ENCODE measurements at places on chromosomes 7 and 10. TPM values are rescaled to one million over a fixed set of nuclear protein-coding genes. Genes with fewer than 3 reads are reported as not detected.

GRCh38 chr7:32336726-32337125 is 153.5 kb downstream of the LSM5 start:
- DNase-seq: peak; percentile 26

DNA sequence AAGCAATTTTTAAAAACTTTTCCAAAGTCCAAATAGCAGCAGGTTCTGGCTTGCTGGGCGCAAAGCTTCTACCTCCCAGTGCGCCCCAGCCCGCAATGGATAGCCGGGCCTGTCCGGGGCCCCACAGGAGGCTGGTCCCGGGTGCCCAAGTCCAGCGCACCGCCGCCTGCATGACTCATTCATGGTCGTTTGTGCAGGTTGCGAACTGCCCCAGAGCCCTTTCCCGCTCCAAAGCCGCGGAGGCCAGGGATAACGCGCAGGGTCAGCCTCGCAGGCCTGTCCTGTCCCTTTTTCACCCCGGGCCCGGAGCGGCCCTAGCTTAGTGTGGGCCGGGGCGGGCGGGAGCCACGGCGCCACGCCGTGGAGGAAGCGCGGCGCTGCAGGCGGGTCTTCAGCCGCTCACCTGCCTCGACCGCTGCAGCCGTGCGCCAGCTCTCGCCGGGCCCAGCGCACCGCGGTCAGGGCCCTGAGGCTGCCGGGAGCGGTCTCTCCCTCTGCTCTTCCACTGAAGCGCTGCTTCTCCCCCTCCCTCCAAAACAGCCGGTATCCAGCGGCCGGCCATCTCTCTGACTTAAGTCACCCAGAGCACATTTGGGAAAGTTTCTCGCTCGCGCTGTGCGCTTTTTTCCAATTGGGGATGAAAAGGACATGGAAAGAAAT is 1.7 kb upstream of the EGR2 start:
- DNase-seq: peak; percentile 100

DNA sequence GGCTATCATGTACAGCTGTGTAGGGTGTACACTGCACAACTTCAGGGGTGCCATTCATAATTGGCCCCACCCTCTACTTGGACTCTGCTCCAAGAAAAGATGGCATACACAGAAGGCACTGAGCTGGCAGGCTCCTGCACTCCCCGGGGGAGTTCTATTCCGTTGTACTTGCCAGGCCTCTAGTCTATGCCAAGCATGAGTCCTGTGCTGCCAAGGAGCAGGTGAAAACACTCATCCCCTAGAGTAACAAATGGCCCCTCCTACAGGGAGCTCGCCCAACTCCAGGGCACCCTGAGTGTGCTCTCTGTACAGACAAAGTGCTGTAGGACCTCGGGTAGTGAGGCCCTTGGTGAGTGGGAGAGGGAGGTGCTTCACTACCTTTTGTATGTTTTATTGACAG is 127.2 kb downstream of the SLIT1 start:
- no peak for DNase-seq

DNA sequence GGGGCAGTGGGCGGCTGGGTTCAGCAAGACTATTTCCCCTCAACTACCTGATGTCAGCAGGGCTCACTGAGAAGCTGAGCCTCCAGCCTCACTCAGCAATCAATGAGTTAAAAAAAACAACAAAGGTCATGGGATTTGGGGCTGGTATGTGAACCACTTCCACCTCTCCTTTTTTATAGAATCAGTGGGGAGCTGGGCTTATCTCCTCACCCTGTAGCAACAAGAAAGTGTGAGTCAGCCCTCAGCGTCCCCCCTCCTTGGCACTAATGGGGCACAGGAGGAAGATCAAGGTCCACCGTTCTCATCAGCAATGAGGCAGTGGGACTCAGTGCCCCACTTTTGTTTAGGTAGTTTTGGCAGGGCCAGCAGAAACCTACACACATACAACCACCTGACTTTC is 823.5 kb upstream of the POM121L12 start:
- DNase-seq: no peak

DNA sequence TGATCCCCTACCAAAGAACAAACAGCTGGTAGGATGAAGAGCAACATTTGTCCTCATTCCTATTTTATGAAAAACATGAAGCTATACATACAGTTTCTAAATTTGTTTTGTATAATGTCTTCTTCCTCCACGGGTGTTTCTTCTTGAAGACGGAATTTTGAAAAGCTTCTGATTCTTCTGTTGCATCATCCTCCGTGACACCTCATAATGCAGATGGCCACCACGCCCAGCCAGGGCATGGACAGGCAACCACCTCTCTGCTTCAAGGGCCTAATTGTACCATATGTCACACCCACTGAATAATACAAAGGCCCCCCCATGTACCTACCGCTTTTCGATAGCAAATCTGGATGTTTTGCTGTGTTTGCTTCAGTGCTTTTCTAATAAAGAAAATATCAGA is at the start of gene SUN3:
TSS of gene SUN3 (minus strand) at position 170 of the 400 bp plus-strand sequence. CDS start at position 1, 169 bp downstream.
- no peak for DNase-seq

DNA sequence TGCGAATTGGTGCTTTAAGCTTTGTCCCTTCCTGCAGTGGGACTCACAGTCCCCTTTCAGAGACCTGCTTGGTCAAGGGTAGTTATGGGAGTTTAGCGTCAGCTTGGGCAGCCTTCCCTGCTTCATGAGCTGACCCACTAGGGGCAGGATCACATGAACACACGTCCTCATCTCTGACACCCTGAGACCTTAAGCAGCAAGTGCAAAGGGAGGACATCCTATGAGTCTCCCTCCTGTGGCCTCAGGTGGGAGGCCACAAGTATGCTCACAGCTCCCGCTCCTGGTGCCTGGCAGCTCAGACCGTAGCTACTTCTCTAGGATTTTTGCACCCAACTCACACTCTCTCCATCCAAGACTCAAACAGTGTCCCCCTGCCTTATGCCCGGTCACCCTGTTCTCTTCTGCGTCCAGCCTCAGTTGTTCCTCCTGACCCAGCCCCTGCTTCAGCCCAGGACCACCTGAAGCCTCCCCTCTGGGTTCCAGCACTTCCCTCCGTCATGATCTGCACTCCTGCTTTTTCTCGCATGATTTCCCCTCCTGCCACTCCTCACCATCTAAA is 136.6 kb upstream of the FAM20C start:
- no peak for DNase-seq

- DNase-seq: peak; percentile 92
Observed at GRCh38 chr7:128236924-128237586, 4.0 kb upstream of the LEP start.

DNA sequence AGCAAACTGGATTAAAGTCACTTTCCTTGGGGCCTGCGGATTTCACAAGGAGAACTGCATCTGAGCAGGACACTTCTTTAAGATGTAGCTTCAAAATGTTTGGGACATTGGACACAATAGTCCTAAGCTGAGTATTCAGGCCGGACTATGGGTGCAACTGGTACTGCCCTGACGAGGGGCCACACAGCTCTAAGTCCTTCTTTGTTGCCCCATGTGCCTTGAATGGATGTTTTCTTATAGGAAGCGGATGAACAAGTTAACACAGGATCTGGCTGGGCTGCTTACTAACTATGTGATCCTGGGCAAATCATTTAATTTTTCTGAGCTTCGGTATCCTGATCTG is 147.8 kb upstream of the KLF14 start:
- no peak for DNase-seq

- DNase-seq: no peak
Observed at GRCh38 chr10:80463868-80464267, 9.8 kb downstream of the TSPAN14 start.

DNA sequence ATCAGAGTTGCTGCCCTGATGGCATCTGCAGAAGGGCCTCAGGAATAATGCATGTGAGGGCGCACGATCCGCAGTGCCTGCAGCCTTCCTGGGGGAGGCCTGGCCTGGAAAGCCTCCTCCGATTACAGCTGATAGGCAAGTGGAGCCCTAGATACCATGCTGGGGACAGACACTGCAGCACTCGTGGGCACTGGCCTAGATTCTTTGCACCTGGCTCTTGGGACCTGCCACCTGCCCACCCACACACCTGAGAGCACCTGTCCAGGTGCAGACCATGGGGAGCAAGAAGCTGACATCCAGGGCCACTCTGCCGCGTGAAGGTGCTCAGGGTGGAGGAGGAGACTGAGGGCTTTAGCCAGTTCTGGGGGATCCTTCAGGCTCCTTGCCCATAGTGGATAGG is 14.8 kb downstream of the YKT6 start:
- DNase-seq: no peak

DNA sequence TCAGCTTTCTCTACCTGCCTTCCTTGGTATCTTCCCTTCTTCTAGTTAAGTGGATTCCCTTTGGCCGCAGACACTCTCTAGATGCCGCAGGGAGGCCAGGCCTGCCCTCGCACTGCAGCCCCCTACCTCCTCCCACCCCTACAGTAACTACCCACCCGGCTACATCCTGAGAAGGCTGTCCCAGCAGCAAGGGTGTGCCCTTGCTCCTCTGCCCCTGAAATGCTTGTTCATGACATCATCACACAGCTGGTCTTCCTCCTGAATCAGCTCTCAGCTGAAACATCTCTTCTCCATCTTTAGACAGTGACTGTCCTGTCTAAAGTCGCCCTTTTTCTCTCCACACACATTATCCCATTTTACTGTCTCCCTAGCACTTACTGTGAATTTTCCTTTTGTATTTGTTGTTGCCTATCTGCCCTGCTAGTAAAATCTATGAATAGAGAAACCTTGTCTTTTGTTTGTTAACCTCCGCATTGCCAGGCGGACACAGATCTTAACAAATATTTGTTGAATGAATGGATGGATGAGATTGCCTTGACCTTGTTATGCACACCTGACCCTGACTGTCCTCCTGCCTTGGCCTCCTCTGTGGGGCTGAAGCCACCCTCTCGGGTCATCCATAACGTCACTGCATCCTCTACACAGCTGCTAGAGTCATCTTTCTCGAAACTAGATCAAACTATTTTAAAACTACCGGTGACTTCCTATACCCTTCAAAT is 108.9 kb upstream of the GATA3 start:
- DNase-seq: peak; percentile 37

GRCh38 chr7:121012170-121012874 is 23.8 kb downstream of the CPED1 start:
- DNase-seq: no peak

GRCh38 chr10:45809837-45810236 is 37.5 kb downstream of the AGAP4 start:
- DNase-seq: peak; percentile 31

GRCh38 chr10:117461766-117462423 is 80.7 kb upstream of the EMX2 start:
- DNase-seq: peak; percentile 91

DNA sequence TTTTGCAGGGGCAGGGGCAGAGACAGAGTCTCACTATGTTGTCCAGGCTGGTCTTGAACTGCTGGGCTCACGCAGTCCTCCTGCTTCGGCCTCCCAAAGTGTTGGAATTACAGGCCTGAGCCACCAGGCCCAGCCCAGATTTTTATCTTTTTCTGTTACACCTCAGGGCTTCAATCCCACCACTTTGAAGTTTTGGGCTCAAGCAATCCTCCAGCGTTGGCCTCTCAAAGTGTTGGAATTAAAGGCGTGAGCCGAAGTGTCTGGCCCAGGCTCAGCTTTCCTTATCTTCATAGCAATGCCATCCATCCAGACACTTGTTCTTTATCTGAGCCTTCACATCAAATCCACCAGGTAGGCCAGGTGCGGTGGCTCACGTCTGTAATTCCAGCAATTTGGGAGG is 4.1 kb downstream of the TAF6 start:
- no peak for DNase-seq

Gene FANK1
- 2.4 TPM for total RNA-seq

Gene OPN1SW
- not detected for total RNA-seq

Gene CCAR1
- 64.9 TPM for total RNA-seq

Gene GPRIN2
- total RNA-seq: 5.8 TPM

Gene USP6NL
- total RNA-seq: 14.3 TPM

Gene RBM20
- total RNA-seq: 1.3 TPM

Gene CPA5
- not detected for total RNA-seq

Gene PNLIPRP1
- not detected for total RNA-seq
